ENCODE measurements at places on chromosomes 3 and 15.

- DNase-seq = no peak
Measured at GRCh38 chr3:21859124-21860081, 108.4 kb upstream of the ZNF385D start.

DNA sequence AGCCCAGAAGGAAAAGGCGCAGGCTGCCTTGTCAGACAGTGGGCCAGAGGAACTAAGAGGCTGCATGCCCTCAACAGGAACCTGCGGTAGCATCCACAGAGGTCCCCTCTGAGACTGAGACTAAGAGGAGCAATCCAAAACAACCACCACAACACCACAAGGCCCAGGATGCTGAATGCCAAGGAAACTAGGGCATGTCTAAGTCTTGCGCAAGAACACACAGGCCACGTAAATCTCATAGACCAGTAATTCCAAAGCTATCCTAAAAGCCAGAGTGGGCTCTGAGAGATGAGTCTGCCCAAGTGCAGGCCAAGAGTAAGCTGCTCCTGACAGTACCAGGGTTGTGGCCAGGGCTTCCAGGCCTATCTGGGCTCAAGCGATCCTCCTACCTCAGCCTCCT is 12.9 kb downstream of the MON1A start:
- DNase-seq = no peak

DNA sequence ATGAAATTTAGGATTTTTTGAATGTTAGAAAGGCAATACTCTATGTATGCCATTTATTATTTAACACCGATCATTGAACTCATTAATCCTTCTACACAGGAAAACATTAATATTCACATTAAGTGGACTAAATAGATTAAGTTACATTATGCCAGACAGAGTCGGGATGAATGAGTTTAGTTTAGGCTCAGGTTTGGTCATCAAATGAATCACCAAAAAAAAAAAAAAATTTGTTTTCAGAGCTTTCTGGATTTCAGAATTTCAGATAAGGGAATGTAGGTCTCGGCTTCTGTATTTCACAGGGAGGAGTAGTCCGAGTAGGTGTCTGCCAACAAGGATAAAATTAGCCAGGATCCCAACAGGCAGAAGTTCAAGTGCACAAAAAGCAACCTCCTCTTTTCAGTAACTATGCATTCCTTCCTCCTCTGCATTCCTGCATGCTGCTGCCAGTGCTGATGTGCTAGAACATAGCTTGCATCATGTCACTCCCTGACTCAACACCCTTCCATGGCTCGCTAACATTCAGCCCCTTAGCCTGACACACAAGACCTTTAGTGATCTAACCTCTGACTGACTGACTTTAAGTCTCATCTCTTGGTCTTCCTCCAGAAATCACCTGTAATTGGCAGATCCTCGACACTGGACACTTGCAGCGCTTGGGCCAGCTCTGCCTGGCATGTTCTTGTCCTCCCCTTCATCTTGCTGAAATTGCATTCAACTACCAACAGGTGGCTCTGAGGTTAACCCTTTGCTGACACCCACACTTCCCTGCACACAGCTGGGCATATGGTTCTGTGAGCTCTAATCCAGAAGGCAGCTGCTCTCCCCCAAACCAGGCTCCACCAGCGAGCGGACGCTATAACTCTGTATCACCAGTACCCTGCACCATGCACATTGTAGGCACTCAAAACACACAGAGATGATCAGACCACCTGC is 145.4 kb upstream of the PROK2 start:
- peak; percentile 34 for DNase-seq

DNA sequence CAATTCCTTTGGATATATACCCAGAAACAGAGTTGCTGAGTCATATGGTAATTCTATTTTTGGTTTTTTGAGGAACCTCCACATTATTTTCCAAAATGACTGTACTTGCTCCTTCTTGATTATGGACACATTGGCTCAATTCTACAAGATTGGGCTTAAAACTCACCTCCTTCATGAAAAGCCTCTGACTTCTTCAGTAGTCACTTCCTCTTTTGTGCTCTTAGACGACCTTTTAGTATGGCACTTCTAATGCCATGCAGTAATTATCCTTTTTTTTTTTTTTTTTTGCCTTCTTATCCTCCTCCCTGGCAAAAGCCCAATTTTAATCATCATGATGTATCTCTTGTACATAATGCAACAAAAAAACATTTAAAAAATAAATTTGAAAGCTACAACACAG is 33.0 kb upstream of the ABHD17C start:
- DNase-seq = no peak

DNA sequence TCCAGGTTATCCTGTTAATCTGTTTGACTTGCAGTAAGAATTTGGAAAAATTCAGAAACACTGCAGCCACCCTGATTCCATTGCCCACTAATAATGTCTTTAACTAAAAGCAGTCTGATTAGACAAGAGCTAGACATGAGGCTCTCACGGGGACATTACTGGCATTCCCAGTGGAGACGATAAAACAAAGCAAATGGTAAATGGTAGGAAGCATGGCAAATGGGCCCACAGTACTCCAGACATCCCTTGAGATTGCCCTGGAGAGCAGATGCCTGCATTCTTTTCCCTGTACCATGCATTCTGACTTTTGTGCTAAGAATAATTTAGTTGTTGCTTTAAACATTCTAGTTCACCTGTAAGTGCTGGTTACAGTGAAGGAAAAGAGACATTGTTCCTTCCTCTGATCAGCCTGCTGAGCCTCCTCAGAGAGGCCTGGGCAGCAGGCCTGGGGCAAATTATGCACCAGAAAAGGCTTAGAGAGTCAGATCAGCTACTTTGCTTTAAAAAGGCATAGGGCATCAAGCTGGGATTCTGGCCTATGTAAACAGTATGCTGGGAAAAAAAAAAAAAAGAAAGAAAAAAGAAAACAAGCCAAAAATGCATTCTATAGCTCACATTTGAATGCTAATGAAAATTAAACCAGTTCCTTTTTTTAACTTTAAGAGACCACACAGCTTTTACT is 204.6 kb downstream of the GABRG3 start:
- no peak for DNase-seq

GRCh38 chr3:188111002-188111584 is 42.9 kb upstream of the LPP start:
- no peak for DNase-seq

DNA sequence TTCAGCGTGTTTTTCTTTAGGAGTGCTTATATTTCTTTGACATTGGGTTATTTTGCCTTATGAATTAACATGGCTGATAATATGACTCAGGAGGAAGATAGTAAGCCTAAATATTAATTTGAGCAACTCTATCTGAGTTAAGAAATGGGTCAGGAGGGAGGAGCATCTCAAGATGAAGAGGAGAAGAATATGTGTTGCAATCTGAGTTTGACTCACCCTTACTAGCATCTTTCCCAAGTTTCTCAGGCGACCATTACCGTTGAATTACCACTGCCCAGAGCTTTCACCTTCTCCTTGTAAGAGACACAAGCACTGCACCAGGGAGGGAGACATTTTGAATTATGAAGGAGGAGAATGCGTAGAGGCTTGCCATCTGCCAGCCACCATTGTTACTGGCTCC is 138.3 kb upstream of the MYRIP start:
- DNase-seq = no peak

DNA sequence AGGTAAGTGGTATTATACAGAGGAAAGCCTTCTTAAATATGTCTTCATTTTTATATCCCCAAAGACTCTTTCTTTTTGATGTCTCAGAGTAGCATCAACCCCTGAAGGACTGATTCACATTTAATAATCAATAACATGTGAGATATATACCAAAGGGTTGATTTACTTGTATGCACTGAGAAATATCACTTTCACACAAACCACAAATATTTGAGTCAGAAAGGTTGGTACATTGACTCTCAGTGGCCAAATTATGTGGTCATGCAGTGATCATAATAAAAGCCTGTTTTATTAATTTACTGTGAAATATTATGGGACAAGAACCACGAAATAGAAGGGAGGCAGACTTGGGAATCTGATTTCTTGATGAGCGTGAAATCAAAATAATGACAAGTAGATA is 329.0 kb downstream of the GBE1 start:
- no peak for DNase-seq

DNA sequence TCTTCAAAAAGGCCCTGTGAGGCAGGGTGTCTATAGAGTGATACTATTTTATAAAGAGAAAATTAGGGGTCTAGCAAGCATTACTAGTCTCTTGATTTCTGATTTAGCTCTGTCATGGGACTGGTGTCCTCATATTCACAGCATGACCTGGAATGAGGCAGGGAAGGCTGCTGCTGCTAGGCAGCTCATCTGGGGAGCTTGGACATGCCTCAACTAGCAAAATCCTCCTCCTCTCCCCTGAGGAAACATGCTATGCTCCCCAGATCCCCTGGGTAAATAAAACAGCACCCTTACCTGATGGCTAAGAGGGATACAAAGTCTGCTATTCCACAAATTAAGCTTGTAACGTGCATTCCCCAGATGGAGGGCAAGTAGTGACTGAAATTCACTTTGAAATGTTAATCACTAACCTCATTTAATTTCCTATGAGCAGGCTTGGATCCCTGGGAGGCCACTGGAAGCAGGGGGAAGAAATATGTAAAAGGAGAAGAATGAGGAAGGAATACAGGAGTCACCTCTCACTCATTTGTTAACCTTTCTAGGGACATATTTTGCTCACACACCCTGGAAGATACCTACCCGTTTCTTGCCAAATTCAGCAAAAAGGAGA is 709.4 kb downstream of the SQOR start:
- DNase-seq = no peak
